ENCODE measurements at places on chromosomes 3 and 15. TPM values are rescaled to one million over a fixed set of nuclear protein-coding genes. Genes with fewer than 3 reads are reported as not detected.

The MRPS25 gene
- polyA plus RNA-seq, result 53.5 TPM

The CAMP gene
- 0.98 TPM for polyA plus RNA-seq

The LRRC57 gene
- 17.3 TPM for polyA plus RNA-seq

The RTP1 gene
- not detected for polyA plus RNA-seq

The CHL1 gene
- 2.6 TPM for polyA plus RNA-seq

The CLRN1 gene
- polyA plus RNA-seq, result 0.19 TPM

The MAP2K1 gene
- polyA plus RNA-seq, result 82.1 TPM

The SLC15A2 gene
- polyA plus RNA-seq, result 61.8 TPM

The TMCO5A gene
- not detected for polyA plus RNA-seq

The MAPKBP1 gene
- polyA plus RNA-seq, result 13.1 TPM

The AP3B2 gene
- 0.59 TPM for polyA plus RNA-seq

The CPN2 gene
- polyA plus RNA-seq, result 0.09 TPM

The ROPN1 gene
- not detected for polyA plus RNA-seq

The CHRNA5 gene
- 1.3 TPM for polyA plus RNA-seq

The FMN1 gene
- 1.6 TPM for polyA plus RNA-seq

The NR2F2 gene
- polyA plus RNA-seq, result 64.7 TPM

The KNG1 gene
- 0.06 TPM for polyA plus RNA-seq

The ADGRG7 gene
- polyA plus RNA-seq, result not detected

Data from hindlimb muscle (tissue), 1 donor.